ENCODE measurements at places on chromosomes 6 and 20.

GRCh38 chr6:16060039-16060438 lies 68.8 kb upstream of the MYLIP start:
- no peak for DNase-seq

DNA sequence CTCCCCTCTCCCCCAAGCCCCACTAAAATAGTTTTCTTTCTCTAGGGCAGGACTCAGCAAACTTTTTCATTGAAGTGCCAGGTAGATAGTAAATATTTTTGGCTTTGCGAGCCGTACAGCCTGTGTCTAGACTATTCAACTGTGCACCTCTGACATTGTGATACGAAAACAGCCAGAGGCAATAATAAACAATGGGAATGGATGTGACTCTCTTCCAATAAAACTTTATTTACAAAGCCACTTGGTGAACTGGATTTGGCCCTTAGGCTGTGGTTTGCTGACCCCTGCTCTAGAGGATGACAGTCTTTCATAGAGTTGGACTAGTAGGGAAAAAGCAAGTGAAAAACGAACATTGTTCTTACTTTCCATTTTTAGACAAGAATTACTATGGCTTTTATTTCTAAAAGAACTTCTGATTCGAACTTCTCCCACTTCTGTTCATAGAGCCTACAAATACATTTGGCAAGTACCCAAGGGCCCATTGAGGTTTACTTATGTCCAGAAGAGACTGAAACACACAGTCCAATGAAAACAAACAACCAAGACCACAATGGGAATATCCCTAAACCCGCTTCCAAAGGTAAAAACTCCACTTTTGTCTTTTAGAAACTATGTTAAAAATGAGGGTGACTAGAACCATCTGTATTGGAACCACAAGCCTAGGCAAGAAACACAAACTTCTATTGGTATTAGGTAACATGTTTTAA lies 46.4 kb upstream of the CDKAL1 start:
- DNase-seq: no peak

DNA sequence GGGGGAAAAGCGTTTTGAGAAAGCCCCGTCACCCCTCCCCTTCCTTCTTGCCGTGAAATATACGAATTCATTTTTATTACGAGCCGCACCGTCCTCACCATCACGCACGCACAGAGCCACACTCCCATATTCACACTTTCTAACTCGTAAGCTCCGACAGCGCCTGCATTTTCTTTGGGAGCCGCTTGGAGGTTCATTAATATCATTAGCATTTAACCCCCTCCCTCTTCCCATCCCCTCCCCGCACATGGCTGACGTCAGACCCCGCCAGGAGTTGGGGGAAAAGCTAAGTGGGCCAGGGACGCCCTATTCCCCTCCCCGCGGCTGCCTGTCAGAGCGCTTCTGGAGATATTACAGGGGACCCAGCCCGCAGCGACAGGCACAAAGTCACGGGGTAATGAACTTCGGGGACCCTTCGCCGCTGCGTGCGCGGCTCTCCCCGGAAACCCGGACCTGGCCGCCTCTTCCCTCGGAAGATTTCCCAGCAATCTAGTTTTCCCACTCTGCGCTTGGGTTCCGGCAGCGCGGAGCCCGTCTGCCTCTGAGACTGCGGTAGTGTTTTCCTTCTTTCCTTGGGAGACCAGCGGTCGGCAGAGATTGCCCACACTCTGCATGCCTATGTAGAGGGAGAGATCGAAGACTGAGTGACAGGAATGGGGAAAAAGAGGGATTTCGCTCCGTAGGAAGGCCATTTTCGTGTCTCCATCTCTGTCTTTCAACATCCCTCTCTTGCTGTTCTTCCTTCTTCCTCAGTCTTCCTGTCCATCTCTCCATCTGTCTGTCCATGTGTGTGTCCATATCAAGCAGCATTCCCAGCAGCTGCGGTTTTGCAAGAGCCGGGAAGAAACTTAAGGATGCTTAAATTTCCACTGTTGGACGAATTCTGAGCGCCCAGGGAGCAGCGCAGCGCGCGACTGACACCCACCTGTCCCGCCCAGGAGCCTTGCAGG lies at the start of gene NR2E1:
TSS of gene NR2E1 (plus strand) at position 309 of the 950 bp plus-strand sequence. CDS start 744 bp downstream, outside the sequence.
- DNase-seq: no peak

- DNase-seq: no peak
These were observed 575 bp upstream of the MICAL1 start for GRCh38 chr6:109456111-109456583.

- no peak for DNase-seq
These were observed 46.6 kb upstream of the PTPRK start for GRCh38 chr6:128567029-128567428.
